K562 (cell line): ENCODE measurements at places on chromosomes 7 and 10.

DNA sequence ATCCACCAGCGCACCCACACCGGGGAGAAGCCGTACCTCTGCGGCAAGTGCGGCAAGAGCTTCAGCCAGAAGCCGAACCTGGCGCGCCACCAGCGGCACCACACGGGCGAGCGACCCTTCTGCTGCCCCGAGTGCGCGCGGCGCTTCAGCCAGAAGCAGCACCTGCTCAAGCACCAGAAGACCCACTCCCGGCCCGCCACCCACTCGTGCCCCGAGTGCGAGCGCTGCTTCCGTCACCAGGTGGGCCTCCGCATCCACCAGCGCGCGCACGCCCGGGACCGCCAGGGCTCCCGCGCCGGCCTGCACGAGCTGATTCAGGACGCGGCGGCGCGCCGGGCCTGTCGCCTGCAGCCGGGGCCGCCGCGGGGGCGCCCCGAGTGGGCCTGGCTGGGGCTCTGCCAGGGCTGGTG, 17.7 kb downstream of the ZNF775 start:
- DNase-seq, result no peak
- H3K4me3 ChIP-seq, result no peak overlapping the region
- H3K4me1 ChIP-seq, result peaks cover 34% of the 10 kb centered on the region
- no peaks in the 10 kb centered on the region for H3K27me3 ChIP-seq
- H3K36me3 ChIP-seq, result peaks cover 38% of the 10 kb centered on the region
- H3K27ac ChIP-seq, result no peak overlapping the region

DNA sequence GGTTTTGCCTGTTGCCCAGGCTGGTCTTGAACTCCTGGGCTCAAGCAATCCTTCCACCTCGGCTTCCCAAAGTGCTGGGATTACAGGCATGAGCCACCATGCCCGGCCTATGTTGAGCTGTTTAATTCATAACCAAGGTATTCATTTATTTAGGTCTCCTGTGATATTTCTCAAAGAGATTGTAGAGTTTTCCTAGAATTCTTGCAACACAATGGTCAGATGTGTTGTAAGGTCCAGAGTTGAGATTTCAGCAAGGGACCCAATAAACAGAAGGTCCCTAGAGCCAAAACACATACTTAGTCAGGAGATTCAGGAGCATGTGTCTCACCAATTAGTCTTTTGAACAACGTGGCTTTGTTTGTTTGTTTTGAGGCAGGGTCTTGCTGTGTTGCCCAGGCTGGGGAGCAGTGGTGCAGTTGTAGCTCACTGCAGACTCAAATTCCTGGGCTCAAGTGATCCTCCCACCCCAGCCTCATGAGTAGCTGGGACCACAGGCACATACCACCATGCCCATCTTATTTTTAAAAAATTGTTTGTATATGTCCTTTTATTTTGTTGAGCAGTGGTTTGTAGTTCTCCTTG, 321.3 kb upstream of the GALNT17 start:
- H3K27me3 ChIP-seq, result no peaks in the 10 kb centered on the region
- H3K27ac ChIP-seq, result no peak overlapping the region
- no peaks in the 10 kb centered on the region for H3K36me3 ChIP-seq
- DNase-seq, result no peak
- H3K4me3 ChIP-seq, result no peak overlapping the region

DNA sequence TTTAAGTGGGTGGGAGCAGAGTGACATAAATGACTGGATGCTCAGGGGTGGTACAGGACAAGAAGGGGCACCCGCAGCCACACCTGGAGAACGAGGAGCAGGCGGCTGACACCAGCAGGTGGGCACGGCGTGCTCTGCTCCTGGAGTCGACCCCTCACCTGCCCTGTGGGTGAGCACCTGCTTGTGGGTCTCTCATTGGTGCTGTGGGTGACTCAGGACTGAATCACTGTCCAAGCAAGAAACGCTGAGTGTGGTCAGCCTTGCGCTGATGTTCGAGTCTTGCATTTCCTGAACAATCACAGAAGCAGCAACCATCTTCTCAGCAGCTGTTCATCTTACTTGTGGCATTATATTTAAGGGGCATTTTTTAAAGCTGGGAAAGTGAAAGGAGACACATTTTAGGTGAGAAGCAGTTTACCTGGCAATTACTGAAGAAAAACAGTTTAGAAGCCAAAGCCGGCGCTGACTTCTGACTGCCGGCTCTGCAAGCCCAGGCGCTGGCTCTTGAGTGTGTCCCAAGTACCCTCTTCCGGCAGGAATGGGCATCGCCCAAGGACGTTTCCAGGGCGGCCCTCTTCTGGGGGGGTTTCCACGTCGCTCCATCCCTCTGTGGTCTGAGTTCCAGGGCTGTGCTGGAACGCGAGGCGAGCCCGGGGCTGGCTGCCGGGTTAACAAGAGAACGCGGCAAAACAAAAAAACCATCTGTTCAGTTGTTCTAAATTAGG, 145.2 kb upstream of the PFKP start:
- no peak for DNase-seq
- H3K27me3 ChIP-seq, result peaks cover 31% of the 10 kb centered on the region; the same call in 2 of the 3 replicates
- no peaks in the 10 kb centered on the region for H3K4me1 ChIP-seq
- no peak overlapping the region for H3K27ac ChIP-seq

DNA sequence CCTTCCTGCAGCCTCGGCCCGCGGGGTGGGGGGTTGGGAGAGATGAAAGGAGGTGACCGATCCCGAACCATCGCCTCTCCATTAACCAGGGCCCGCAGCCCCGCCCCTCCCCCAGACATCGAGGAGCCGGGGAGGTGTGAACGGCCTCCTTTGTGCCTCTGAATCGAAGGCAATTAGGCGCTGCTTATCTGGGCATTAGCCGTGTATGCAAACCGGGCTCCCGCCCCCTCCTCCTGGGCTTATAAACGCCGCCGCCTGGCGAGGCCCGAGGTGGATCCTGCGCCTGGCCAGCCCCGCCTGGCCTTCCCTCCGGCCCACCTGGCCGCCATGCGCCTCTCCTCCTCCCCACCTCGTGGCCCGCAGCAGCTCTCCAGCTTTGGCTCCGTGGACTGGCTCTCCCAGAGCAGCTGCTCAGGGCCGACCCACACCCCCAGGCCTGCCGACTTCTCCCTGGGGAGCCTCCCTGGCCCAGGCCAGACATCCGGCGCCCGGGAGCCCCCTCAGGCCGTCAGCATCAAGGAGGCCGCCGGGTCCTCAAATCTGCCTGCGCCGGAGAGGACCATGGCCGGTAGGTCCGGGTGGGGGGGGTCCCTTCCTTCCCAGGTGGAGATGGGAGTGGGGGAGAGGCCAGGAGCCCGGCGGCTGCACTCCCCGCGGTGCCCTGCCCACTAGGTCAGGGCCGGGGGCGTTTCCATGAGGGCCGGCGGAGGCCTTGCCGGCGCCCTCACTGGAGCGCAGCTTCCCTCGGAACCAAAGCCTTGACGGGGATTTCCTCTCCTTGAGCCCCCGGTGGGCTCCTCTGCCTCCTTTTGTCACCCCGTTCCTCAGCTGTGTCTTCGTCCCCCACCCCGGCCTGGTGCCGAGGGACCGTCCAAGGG, at the start of gene VENTX:
Gene VENTX, plus strand, starts transcription at position 268 of the 878 bp plus-strand sequence. Its CDS starts 60 bp downstream, at position 328.
- no peak for DNase-seq
- H3K27me3 ChIP-seq, result no peaks in the 10 kb centered on the region
- no peaks in the 10 kb centered on the region for H3K36me3 ChIP-seq
- no peak within 1 kb of the TSS for H3K27ac ChIP-seq

GRCh38 chr7:134089446-134089845, 37.7 kb upstream of the LRGUK start:
- no peak overlapping the region for H3K27ac ChIP-seq
- H3K4me1 ChIP-seq, result peaks cover 12% of the 10 kb centered on the region
- no peaks in the 10 kb centered on the region for H3K27me3 ChIP-seq
- DNase-seq, result no peak
- no peak overlapping the region for H3K4me3 ChIP-seq
